ENCODE measurements at places on chromosomes 1 and 21. TPM values are rescaled to one million over a fixed set of nuclear protein-coding genes. Genes with fewer than 3 reads are reported as not detected.

Gene DMRTA2
- total RNA-seq, result not detected

Gene TSPEAR
- total RNA-seq, result not detected

Gene CEP104
- 46.0 TPM for total RNA-seq

Gene C1QA
- total RNA-seq, result not detected

Gene C21orf58
- 49.4 TPM for total RNA-seq

DNA sequence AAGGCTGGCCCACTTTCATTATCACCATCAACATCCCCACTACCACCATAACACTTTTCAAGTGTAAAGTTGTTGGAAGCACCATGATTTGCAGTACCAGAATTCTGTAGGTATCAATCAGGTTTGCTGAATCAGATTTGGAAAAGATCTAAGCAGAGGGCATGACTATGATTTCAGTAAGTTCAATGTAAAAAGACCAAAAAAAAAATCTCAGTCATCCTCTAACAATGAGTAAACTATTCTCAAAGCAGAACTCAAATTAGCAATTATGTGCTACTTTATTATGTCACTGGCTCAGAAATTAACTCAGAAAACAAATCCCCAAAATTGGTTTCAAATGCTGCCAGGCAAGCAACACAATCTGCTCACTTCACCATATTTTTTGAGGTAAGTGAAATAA is 187.8 kb upstream of the HP1BP3 start:
- no peaks in the 10 kb centered on the region for H3K27me3 ChIP-seq
- no peaks in the 10 kb centered on the region for H3K4me1 ChIP-seq
- H3K4me3 ChIP-seq, result no peak overlapping the region
- no peak overlapping the region for H3K27ac ChIP-seq
- H3K36me3 ChIP-seq, result peaks cover 22% of the 10 kb centered on the region

- no peak for DNase-seq
- H3K27me3 ChIP-seq, result peaks cover 3% of the 10 kb centered on the region
- H3K27ac ChIP-seq, result no peak overlapping the region
- no peak overlapping the region for H3K4me3 ChIP-seq
These were observed 2.5 kb downstream of the SLC1A7 start for GRCh38 chr1:53139951-53140361.

DNA sequence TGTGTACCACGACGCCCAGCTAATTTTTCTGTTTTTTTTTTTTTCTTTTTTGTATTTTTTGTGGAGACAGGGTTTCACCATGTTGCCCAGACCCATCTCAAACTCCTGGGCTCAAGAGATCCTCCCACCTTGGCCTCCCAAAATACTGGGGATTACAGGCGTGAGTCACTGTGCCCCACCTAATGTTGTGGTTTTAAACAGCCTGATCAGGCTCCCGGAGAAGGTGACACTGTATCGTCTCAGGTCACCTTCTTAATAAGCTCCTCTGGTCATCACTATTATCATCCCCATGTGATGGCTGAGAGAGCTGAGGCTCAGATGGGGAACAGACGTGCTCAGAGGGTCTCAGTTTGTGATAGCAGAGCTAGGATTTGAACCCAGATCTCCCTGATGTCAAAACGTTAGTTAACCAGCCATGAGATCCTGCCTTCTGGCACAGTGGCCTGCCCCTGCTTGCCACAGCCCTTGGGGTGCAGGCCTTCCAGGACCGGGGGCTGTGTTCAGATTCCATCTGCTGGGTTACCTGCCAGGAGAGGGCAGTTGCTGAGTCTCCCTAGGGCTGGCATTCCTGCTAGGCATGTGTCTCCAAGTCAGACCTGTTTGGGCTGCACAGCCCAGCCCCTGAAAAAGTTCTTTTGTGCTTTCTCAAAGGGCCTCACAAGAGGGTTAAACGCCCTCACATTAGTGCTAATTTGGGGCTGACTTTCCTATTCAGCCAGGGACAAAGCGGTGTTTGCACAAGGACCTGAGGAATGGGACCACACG is 32.7 kb upstream of the GRHL3 start:
- no peak overlapping the region for H3K4me3 ChIP-seq
- H3K4me1 ChIP-seq, result no peaks in the 10 kb centered on the region
- H3K27ac ChIP-seq, result no peak overlapping the region
- H3K27me3 ChIP-seq, result peaks cover 6% of the 10 kb centered on the region
- H3K36me3 ChIP-seq, result no peaks in the 10 kb centered on the region
- DNase-seq, result no peak

- H3K27me3 ChIP-seq, result no peaks in the 10 kb centered on the region
- H3K4me1 ChIP-seq, result no peaks in the 10 kb centered on the region
- DNase-seq, result no peak
- H3K4me3 ChIP-seq, result no peak overlapping the region
- no peaks in the 10 kb centered on the region for H3K36me3 ChIP-seq
- no peak overlapping the region for H3K27ac ChIP-seq
These were observed 117.4 kb downstream of the DMRTA2 start for GRCh38 chr1:50305808-50306207.

DNA sequence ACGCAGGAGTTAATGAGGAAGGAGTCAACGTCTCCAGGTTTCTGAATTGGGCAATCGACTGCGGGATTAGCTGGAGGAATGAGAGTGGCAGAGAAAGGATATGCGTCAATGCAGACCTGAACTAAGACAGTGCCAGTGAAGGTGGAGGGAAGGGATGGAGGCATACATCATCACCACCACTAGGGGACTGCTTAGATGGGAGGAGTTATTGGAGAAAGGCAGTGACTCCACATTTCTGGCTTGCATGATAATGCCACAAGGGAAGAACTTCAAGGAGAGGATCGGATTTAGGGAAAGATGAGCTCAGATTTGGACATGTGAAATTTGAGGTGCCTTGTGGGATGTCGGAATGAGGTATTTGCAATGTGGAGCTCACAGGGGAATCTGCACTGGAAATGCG is 17.5 kb downstream of the VASH2 start:
- H3K27me3 ChIP-seq, result peaks cover 48% of the 10 kb centered on the region
- H3K4me3 ChIP-seq, result no peak overlapping the region
- H3K27ac ChIP-seq, result no peak overlapping the region
- DNase-seq, result no peak
- peaks cover 4% of the 10 kb centered on the region for H3K4me1 ChIP-seq
- H3K36me3 ChIP-seq, result no peaks in the 10 kb centered on the region

DNA sequence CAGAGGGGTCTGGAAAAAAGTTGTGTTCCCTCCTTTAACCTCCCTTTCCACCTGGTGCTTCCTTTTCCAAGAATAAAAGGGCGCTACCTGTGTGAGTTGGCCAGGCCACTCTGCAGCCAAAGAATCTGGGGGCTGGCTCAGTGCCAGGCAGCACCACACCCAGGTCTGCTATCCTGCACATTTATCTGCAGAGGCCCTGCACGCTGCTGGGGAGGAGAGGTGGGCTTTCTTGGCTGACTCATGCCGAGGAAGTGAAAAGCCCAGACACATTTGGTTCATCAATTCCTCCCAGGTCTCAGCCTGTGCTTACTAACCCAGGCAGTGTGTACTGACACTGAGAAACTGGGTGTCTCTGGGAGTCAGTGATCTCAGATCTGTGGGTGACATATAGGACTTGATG is 79.8 kb upstream of the F3 start:
- no peaks in the 10 kb centered on the region for H3K36me3 ChIP-seq
- no peaks in the 10 kb centered on the region for H3K4me1 ChIP-seq
- H3K4me3 ChIP-seq, result no peak overlapping the region
- DNase-seq, result no peak
- no peaks in the 10 kb centered on the region for H3K27me3 ChIP-seq

DNA sequence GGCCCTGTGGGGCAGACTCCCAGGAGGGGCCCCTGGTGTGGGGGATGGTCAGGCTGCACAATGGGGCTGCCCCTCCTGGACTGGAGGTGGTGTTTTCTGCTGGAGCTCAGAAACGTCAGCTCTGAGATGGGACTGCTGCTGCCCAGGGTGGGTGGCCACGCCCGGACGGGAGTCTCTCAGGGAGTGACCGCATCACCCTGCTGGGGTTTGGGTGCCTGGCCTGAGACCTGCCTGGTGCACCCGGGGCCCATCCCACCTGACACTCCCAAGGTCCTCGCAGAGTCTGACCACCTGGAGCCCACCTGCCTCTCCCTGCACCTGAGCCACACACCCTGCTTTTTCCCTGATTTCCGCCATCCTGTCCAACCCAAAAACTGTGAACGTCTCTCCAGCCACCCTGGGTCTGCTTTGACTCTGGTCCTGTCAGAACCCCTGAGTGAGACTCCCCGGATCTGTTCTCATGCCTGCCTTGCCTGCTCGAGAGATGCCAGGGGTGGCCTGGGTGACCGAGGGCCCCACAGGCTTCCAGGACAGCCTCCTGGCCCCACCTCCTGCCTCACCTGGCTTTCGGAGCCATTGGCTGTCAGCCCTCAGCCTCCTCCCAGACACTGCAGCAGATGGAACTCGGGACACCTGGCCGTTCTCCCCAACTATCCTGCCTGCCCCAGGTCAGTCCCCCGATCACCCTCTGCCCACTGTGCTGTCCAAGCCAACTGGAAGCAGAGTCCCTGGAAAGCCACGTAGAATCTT is 11.6 kb upstream of the SMYD3 start:
- peaks cover 13% of the 10 kb centered on the region for H3K36me3 ChIP-seq
- DNase-seq, result no peak
- no peak overlapping the region for H3K27ac ChIP-seq
- no peak overlapping the region for H3K4me3 ChIP-seq
- H3K27me3 ChIP-seq, result no peaks in the 10 kb centered on the region

DNA sequence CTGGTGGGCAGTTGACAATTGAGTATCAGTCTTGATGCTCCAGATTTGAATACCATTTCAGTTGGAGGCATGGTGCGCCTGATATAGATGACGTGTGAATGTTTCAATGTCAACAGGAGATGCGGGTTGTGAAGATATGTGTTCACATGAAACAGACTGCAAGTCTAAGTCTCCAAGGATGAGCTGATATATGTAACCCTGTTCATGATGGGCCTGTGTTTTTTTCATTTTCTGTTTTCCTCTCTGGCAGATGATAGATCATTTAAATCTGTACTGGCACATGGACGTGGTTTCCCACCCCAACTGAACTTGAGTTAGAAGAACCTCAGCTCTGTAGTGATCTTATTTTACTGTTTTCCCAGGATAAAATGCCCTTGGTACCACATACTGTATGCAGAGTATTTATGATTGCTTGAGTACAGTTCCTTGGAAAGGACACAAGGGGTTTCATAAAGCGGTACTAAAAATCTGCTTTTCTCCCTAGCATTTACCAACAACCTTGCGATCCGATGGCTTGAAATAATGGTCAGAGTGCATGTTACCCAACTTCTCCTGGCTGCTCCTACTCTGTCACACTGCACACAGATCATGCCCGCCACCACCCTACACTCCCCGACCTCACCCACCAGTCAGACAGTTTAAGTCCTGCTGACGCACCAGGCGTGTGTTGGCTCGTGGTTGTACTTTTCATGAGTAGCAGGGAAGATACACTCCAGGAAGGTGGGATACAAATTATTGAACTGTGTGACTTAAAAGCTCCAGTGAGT is 131.1 kb downstream of the NFIA start:
- no peak overlapping the region for H3K27ac ChIP-seq
- no peaks in the 10 kb centered on the region for H3K36me3 ChIP-seq
- no peak overlapping the region for H3K4me3 ChIP-seq
- peaks cover 13% of the 10 kb centered on the region for H3K4me1 ChIP-seq
- H3K27me3 ChIP-seq, result peaks cover 3% of the 10 kb centered on the region

- no peaks in the 10 kb centered on the region for H3K36me3 ChIP-seq
- H3K27ac ChIP-seq, result no peak overlapping the region
- H3K4me1 ChIP-seq, result no peaks in the 10 kb centered on the region
- no peak overlapping the region for H3K4me3 ChIP-seq
These were observed 336.4 kb downstream of the SMYD3 start for GRCh38 chr1:246170574-246171261.

DNA sequence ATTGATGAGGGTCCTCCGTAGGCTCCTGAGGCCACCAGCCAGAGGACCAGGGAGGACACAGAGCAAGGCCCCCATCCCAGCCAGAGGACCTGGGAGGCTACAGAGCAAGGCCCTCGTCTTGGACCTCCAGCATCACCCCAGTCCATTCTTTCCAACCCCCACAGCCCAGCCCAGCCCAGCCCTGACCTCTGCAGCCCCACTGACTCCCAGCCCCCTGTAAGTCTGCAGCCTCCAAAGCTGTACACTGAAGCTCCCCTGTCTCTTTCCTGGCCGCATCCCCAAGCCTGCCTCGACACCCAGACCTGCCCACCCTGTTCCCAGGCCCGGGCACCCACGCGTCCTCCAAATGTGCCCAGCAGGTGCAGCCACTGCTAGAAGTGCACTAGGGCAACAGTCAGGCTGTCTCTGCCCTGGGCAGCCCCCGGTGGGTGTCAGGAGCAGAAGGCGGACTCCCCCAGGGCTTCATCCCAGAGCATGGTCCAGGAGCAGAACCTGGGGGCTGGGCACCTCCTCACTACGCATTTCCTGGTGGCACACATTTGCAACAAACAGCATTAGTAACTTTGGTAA is 2.1 kb downstream of the DVL1 start:
- H3K4me3 ChIP-seq, result peak overlapping the region; percentile 71
- no peak overlapping the region for H3K27ac ChIP-seq
- H3K4me1 ChIP-seq, result peaks cover 28% of the 10 kb centered on the region
- H3K27me3 ChIP-seq, result peaks cover 3% of the 10 kb centered on the region

DNA sequence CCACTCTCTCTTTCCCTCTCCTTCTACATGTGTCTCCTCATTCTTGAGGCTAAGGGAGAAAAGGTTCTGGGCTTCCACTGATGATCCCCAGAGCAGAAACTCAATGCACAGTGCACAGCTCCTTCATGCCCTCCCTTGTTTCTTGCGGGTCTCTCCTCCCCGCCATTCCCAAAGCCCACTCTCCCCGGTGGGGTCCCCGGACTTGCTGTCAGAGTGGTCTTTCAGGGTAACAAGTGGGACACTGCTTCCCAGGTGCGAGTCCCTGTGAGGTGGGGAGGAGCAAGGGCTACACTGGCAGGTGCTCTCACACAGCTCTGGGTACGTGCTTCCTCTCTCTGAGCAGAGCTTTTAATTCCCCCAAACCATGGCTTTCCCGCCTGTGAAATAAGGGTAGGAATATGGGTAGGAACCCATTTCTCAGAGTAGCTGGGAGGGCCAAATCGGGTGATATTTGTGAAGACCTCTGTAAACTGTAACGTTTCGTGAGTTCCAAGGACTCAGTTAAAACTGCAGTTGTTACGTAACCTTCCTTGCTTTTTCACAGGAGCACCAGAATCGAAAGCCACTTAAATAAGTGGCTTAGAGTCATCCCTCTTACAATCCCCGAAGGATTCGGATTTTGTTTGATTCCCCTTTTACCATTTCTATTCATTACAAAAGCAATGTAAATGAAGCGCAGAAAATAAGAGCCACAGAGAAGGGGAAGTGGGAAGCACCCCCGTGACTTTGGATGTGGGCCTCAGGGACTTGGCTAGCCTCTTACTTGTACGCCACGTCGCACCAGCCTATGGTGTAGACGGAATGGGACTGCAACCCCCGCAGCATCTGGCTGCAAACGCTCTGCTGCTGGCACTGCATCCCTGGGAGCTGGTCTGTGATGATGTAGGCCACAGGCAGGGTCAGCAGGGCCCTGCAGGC is 6.2 kb downstream of the PGLYRP3 start:
- no peaks in the 10 kb centered on the region for H3K36me3 ChIP-seq
- no peak overlapping the region for H3K27ac ChIP-seq
- peaks cover 4% of the 10 kb centered on the region for H3K27me3 ChIP-seq

All from activated CD4-positive, alpha-beta memory T cell treated with anti-CD3 and anti-CD28 coated beads, Interleukin-2, amount 10 ng/mL, durations not matched to agents 7 days and 5 days (primary cell).